Activated CD4-positive, CD25-positive, alpha-beta regulatory T cell (primary cell): ENCODE measurements at places on chromosomes 4 and X.

GRCh38 chr4:8283161-8283560 is 13.6 kb downstream of the HTRA3 start:
- DNase-seq: no peak

DNA sequence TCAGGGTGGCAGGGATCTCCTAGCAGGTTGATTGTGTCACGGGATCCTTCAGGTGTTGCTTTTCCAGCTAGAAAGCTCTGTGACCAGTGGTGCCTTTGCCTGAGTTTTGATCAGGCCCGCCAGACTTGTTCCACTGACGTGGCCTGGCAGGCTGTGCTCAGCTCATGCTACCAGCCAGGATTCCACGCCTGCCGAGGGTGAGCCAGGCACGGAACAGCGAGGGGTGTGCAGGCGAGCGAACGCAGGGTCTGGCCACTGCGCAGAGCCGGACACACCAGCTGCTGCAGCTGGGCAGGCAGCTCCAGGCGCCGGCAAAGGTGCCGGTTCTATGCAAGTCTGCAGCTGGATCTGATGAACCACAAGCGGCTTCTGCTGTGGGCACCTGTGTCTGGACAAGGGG is 17.1 kb upstream of the SAT1 start:
- no peak for DNase-seq

DNA sequence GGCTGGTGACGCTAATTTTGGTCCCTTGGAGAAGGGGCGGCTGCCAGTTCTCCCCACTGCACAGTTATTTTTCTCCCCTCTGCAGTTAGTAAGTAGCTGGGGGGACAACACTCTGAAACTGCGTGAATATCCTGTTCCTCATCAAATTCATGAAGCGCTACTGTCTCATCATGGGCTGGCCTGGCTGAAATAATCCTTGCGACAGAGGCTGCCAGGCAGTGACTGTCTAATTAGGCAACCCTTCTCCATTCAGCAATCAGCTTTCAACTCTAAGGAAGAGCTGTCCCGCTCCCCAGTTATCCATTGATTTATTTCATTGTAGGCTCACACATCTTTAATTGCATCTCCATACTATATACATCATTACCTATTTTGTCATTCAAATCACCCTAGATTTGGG is 8.2 kb downstream of the SH3TC1 start:
- no peak for DNase-seq

- no peak for DNase-seq
Observed at GRCh38 chr4:5619913-5620625, 88.3 kb downstream of the EVC2 start.

DNA sequence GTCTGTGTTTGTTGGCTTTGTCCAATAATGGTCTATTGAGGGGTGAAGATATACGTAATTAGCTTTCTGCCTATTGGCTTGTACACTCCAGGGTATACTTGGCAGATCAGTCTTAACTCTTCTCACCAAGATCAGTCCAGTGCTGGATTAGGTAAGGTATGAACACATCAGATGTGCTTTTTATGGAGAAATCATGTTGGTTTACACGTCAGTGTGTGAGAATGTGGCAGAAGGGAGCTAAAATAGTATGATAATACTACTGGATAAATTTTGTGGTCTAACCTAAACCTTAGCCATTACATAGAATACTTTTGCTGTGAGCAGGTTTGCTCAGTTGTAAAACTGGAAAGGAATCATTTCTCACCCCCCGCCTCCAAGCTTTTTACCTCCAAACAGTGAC is 4.2 kb downstream of the PDHA1 start:
- DNase-seq: no peak

DNA sequence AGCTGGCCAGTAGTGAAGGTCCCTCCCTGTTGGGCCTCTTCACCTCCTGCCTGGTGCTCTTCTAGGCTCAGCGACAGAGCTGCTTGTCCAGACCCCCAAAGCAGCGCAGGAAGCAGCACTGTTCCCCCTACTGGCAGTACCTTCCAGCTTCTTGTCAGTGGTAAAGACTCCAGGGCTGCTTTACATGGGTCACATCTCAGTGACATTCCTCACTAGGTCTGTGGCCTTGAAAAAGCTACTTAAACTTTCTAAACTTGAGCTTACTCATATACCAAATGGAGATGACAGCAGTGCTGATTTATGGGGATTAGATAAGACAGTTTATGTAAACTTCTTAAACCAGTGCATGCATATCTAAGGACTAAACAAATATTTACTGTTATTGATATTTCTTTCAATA is 117.3 kb downstream of the FAT4 start:
- DNase-seq: no peak

DNA sequence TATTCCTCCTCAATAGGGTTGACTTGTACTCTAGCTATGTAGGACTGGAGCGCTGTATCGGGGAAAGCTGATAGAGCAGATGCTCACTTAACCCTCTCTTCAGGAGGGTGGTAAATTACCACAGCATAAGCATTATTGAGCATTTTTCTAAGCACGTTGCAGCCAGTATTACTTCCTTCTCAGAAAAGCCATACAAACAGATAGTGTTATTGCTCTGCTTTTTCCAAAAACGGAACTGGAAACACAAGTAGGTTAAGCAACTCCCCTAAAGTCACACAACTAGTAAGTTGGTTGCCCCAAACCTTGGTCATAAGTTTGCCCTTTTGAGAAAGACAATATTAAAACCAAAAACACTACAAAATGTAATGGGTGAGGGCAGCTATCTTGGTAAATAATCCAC is 73.9 kb downstream of the REELD1 start:
- no peak for DNase-seq

GRCh38 chr4:127609484-127609883 is 23.3 kb upstream of the INTU start:
- no peak for DNase-seq

GRCh38 chr4:6278801-6279197 is 9.1 kb downstream of the WFS1 start:
- DNase-seq: no peak

- no peak for DNase-seq
Observed at GRCh38 chr4:123559955-123560871, 163.6 kb downstream of the SPRY1 start.

DNA sequence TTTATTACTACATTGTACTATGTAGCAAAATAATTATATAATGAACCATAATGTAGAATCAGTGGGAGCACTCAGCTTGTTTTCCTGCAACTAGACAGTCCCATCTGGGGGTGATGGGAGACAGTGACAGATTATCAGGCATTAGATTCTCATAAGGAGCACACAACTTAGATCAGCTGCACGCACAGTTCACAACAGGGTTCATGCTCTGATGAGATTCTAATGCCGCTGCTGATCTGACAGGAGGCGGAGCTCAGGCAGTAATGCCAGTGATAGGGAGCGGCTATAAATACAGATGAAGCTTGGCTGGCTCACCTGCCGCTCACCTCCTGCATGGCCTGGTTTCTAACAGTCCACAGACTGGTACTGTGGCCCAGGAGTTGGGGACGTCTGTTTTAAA is 199.2 kb downstream of the MAB21L2 start:
- DNase-seq: no peak

DNA sequence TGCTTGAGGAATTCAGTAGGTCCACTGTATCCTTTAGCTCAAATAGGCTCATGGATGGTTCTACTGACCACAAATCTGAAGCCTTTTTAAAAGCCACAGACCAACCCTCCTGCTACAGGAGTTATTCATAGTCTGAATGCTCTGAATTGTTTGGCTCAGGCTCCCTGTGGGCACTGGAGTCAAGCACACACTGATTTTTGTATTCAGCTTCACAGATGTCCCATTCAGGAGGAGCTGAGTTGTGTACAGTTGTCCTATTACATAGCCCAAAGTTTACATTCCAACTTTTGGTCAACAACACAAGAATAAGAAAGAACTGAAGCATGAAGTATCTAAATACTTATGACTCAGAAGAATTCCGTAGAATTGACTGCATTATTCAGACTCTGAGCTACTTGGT is 243.9 kb downstream of the UNC5C start:
- no peak for DNase-seq

- DNase-seq: no peak
Observed at GRCh38 chr4:57131849-57132742, 21.9 kb upstream of the IGFBP7 start.

- no peak for DNase-seq
Observed at GRCh38 chr4:110296892-110297291, 98.5 kb upstream of the ELOVL6 start.

GRCh38 chrX:109886122-109886761 is 116.7 kb upstream of the TMEM164 start:
- no peak for DNase-seq

DNA sequence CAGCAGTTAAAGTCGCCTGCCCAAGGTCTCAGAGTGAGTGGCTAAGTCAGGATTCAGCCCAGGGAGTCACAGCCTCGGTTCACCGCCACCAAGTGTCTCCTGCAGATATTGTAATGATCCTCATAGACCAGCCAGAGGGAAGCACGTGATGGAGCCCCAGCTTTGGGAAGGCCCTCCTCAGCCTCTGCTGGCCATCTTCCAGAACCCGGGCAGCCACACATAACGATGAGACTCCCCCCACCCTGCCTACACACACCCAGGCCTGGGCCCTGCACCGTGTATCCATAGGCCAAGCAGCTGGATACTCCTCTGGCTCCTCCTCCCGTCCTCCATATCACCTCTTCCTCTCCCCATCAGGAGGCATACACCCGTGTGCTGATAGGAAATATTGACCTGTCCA is 19.6 kb upstream of the SASH3 start:
- DNase-seq: no peak

- DNase-seq: no peak
Observed at GRCh38 chr4:145786261-145786660, 106.3 kb downstream of the C4orf51 start.

- DNase-seq: no peak
Observed at GRCh38 chr4:114875630-114876029, 237.8 kb downstream of the NDST4 start.

DNA sequence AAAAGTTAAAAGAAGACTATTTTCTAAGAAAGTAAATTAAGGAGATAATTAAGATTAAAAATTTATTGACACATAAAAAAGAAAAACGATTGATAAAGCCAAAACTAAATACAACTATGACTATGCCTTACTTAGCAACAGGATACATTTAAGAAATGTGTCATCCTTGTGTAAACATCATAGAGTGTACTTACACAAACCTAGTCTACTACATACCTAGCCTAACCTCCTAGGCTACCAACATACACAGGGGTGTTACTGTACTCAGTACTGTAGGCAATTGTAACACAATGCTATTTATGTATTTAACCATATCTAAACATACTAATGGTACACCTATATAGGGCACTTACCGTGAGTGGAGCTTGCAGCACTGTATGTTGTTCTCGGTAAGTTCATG is 108.3 kb downstream of the ANXA10 start:
- DNase-seq: no peak

- no peak for DNase-seq
Observed at GRCh38 chr4:38281371-38282071, 321.3 kb downstream of the PTTG2 start.

DNA sequence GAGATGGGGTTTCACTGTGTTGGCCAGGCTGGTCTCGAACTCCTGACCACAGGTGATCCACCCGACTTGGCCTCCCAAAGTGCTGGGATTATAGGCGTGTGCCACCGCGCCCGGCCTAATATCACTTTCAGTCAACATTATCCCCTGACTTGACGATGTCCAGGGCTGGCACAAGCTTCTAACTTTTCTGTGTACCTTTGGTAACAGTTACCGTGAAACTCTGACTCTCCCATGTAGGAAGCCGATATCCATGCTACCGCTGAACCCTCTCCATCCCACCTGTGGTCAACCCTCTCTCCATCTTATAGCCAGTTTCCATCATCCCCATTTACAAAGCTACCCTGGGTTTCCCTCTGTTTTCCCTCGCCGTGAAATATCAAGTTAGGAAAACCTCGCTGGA is 77.5 kb downstream of the CRLF2 start:
- DNase-seq: no peak

DNA sequence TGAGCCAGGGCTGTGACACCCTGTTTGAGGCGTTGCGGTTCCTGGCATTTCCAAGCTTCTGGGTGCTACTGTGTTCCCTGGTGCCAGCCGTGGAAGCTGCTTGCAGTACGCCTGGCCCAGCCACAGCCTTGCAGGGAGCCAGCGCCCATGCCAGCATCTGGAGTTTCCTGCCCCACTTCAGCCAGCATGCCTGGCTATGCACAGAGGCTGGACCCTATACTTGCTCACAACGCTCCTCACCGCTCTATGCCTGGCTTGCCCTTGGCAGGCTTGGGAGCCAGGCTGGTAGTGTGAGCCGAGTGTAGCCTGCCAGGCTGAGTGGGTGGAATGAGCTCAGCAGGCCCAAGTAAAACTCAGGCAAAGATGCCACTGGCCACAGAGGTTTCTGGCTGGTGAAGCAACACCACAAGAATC is 22.4 kb downstream of the PRRG1 start:
- DNase-seq: no peak

GRCh38 chrX:128057421-128057820 is 5.2 kb upstream of the ACTRT1 start:
- no peak for DNase-seq

DNA sequence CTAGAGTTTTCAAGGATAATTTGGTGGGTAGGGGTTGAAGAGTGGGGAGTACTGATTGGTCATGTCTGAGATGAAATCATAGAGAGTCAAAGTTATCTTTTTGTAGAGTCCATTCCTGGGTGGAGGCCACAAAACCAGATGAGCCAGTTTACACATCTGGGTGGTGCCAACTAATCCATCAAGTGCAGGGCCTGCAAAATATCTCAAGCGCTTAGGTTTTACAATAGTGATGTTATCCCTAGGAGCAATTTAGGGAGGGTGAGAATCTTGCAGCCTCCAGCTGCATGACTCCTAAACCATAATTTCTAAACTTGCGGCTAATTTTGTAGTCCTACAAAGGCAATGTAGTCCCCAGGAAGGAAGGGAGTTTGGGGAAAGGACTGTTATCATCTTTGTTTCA is 988.3 kb upstream of the LCORL start:
- no peak for DNase-seq

GRCh38 chr4:111499706-111500105 is 645.5 kb upstream of the FAM241A start:
- no peak for DNase-seq

DNA sequence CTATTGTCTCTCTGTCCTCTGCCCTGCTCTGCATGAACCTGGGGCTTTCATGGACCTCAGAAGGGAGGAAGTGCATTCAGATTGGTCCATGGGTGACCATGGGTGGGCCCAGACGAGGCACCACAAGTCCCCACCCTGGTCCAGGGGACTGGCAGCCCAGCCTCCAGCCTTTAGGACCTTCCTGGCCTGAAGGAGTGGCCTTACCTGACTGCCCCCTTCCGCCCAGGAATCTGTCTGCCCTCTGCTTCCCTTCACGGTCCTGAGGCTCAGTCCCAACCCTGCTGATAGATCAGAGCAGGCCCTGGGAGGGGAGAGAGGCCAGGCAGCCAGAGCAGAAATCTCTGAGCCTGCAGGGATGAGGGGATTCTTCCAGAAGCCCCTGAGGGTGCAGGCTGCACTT is 455.4 kb downstream of the PCDH18 start:
- no peak for DNase-seq

DNA sequence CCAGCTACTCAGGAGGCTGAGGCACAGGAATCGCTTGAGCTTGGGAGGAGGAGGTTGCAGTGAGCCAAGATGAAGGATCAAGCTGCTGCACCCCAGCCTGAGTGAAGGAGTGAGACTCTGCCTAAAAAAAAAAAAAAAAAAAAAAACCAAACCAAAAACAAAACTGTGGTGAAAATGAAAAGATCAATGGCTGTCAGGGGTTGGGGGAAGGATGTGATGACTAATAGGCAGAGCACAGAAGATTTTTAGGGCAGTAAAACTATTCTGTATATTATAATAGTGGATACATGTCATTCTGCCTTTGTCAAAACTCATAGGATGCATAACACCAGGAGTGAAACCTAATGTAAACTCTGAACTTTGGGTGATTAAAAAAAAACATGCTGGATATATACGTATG is 69.9 kb upstream of the ELOVL6 start:
- no peak for DNase-seq
